Renal pelvis (tissue), 12 donors: ENCODE measurements at places on chromosomes 6 and 20. TPM values are rescaled to one million over a fixed set of nuclear protein-coding genes. Genes with fewer than 3 reads are reported as not detected.

ARMH2 gene
- not detected for polyA plus RNA-seq

AGER gene
- 18.7 TPM for polyA plus RNA-seq

CST2 gene
- not detected for polyA plus RNA-seq

ZBTB12 gene
- polyA plus RNA-seq = 29.6 TPM
